ENCODE measurements at places on chromosomes 3 and 15. TPM values are rescaled to one million over a fixed set of nuclear protein-coding genes. Genes with fewer than 3 reads are reported as not detected.

GOLGA6A gene
- not detected for total RNA-seq

TMEM207 gene
- not detected for total RNA-seq

- DNase-seq = no peak
These were observed 116.7 kb upstream of the ETV5 start for GRCh38 chr3:186225603-186226002.

DNA sequence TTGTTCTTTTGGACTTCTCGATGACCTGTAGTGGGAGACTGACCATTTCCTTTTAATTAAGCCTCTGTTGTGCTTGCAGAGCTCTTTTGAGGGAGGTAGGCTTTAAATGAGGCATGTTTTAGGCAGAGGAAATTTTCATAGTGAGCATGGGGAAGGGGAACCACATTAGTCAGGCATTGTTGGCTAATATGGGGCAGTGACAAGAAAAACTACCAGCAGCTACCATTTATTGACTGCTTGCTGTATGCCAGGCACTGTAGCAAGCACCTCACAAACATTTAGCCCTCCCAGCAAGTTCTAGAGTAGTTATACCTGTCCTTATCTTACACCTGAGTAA is 10.9 kb downstream of the ATG7 start:
- DNase-seq = no peak

DNA sequence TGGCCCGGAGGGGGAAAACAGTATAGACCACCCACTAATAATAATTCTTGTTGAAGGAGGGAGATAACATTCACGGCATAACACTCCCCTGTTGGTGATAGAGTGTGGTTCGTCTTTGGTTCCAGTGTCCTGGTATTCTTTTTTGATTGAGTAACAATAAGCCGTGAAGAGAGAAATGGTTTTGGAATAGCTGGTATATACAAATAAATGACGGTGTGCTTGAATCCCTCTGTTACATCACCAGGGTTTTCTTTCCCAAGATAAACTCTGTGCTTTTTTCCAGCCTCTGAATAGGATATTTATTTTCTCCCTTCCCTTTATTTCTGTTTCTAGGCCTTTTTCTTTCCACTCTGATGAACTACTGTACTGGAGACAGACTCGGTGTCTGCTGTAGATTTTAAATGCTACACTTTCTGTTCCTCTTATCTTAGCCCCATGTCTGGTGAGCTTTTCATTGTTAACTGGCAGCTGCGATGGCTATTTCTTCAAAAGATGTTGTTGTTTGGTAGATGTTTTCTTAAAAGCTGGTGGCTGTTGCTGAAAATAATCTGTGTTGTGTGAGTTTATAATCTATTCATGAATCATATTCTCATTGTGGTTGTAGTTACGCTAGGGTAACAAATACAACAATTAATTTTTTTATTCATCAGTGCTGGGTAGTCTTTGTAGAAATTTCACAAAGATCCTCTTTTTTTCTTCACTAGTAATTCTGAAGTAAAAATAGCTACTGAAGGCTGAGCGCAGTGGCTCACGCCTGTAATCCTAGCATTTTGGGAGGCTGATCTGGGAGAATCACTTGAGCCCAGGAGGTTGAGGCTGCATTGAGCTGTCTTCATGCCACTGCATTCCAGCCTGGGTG is 15.5 kb upstream of the SCAANT1 start:
- no peak for DNase-seq

- no peak for DNase-seq
These were observed 781.7 kb downstream of the MECOM start for GRCh38 chr3:168881804-168882203.

- DNase-seq = no peak
These were observed 95.9 kb downstream of the GALK2 start for GRCh38 chr15:49265911-49266310.

Measured in epithelial cell of proximal tubule (primary cell).